ENCODE measurements at places on chromosomes 4 and X.

DNA sequence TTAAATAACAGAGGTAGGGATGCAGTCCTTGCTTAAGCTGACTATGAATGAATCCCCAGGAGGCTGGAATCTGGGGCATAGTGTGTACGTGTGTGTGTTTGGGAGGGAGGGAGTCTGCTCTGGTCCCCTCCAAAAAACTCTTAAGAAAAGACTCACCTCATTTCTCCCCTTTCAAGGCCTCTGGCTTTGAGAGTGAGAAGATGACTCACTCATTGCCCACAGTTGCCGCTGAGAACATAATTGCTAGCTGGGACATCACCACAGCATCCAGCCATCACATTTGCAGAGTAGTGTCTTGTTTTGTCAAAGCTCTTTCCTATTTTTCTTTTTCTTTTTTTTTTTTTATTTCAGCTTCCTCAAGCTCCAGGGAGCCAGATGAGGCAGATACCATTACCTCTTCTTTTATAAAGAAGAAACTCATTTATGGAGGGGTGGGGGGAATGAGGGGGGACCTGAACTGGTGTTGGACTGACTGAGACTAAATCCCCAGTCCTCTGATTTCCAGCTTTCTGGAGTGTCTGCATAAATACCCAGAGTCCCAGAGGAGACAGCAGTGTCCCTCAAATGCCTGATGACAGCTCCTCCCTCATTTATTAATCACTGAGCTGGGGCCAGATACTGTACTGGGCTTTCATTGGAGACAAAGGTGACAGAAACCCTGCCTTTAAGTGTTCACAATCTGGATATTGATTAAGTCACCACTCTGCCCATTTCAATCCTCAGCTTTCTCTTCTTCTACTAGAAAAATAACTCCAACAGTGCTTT lies 61.9 kb upstream of the LAS1L start:
- no peak for DNase-seq

- peak; percentile 34 for DNase-seq
These were observed 2375.8 kb upstream of the TENM3 start for GRCh38 chr4:179867300-179867878.

- no peak for DNase-seq
These were observed 939.8 kb downstream of the GLUD2 start for GRCh38 chrX:121987163-121987562.

DNA sequence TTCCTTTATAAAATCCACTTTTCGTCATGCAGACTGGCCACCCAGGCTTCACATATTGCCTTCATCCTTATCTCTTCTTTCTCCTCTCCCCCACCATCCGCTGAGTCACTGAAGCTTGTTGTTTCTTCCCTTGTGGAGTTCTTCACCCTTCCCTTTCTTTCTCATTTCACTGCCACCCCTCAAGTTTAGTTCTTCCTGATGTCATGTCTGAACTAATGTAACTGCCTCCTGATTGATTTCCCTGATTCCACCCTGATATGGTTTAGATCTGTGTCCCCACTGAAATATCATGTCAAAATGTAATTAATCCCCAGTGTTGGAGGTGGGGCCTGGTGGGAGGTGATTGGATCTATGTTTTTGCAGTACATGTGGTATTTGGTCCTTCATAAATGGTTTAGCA lies 151.4 kb downstream of the CPEB2 start:
- DNase-seq, result no peak

- DNase-seq, result no peak
These were observed 97.9 kb upstream of the METTL14 start for GRCh38 chr4:118587116-118587831.

- DNase-seq, result no peak
These were observed 72.1 kb upstream of the PRKG2 start for GRCh38 chr4:81287101-81287500.

- DNase-seq, result peak; percentile 87
These were observed 21.4 kb upstream of the AFAP1 start for GRCh38 chr4:7960790-7961655.

- no peak for DNase-seq
These were observed 26.7 kb upstream of the GUCY1A1 start for GRCh38 chr4:155639704-155640523.

DNA sequence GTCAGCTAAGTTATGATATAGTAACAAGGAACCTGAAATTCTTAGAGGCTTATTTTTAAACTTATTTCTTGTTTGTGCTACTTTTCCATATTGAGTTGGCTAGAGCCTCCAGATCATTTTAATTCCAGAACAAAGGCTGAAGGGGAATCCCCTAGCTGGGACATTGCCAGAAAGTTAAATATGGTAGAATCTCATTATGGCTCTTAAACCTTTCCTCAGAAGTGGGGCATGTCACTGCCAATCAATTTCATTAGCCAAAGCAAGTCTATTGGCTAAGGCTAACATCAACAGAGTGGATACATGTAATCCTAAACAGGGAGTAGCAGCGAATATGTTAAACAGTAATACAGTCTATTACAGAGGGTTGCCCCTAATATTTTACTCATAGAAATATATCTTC lies 47.0 kb downstream of the FTHL17 start:
- DNase-seq, result no peak

DNA sequence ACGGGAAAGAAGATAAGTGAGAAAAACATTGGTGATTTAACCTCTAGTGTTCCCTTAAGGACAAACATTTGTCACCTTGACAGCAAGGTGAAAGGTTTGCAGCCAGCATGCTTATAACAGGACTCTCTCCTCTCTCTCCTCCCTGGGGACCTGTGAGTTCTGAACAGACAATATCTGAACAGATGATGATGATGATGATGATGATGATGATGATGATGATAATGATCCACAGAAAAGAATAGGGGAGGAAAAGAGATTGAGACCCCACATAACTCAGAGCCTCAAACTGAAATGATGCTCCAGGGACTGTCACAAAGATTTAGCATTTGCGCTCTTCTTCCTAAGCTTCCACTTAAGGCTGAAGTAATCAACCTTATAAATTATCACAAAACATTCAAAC lies 103.9 kb downstream of the SLC10A7 start:
- DNase-seq, result no peak

GRCh38 chrX:155052738-155053498 lies 18.0 kb downstream of the CMC4 start:
- no peak for DNase-seq

DNA sequence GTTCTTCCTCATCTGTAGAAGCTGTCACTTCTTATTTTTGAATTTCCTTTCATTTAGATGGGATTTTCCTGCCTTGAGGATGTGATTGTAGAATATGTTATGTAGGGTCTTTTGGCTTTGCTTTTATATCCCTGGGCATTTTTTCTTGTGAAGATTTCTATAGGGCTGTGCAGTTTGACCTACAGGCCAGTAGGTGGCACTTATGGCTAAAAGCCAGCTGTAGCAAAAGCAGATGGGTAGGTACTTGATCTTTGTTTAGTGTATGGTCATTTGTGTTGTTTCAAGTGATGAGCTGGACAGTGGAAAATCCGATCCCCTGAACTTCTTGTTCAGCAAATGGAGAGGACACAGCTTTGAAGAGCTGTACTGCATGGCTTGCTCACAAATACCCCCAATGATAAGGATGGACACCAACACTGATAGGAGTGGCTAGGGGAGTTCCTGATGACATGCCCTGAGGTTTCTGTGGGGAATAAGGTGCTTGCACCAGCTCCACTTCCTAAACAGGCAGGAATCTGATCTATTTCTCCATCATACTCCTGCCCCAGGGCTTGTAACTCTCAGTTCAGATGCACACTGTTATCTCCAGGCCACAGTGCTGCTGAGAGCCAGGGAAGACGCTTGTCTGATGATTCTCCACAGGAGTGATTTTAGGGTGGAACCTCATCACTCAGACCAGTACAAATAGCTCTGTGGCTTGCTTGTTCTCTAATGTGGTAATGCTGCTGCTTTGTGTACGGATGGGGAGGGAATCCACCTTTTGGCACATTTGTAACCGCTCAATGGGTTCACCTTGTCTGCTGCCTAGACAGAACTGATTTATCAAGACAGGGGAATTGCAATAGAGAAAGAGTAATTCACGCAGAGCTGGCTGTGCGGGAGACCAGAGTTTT lies 417.1 kb upstream of the MAGEB16 start:
- no peak for DNase-seq

GRCh38 chr4:140344101-140344500 lies 29.3 kb upstream of the SCOC start:
- DNase-seq, result no peak

GRCh38 chr4:153814789-153815188 lies 25.9 kb upstream of the SFRP2 start:
- DNase-seq, result no peak

- no peak for DNase-seq
These were observed 22.5 kb upstream of the MYOZ2 start for GRCh38 chr4:119113033-119113655.

Measured in renal pelvis (tissue), 12 donors.